ENCODE measurements at places on chromosomes 12 and 14.

DNA sequence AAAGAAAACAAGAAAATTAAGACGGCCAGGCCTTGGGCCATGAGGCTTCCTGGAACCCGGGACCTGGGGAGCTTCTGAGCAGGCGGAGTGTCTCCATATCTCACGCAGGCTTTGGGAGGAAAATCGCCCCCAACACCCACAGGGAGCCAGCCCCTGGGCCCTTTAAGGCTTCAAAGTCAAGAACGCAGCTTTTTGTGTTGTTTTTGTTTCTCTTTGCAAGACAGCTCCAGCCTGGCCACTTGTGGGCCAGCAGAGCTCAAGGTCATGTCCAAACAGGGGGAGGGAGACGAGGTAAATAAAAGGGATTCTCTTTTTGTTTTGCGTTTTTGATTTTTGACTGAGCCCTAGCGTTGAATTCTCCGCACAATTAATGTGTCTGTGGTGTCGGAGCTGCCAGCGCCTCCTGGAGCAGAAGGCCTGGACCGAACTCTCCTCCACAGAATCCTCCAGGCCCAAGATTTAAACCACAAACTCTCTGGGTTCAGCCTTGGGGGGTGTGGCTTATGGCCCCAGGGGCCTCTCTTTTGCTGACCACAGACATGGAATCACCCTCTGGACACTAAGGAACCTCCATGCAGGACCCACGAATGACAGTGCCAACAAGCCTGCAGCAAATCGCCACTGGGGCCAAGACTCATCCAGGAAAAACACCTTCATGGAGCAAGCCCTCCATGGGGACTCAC lies 8.2 kb downstream of the SCARB1 start:
- no peak for DNase-seq

GRCh38 chr12:56128670-56129205 lies 671 bp downstream of the ESYT1 start:
- DNase-seq: no peak

- DNase-seq: no peak
Observed at GRCh38 chr14:75185251-75186040, 9.0 kb upstream of the TMED10 start.

GRCh38 chr12:123344086-123344485 lies 20.6 kb downstream of the SBNO1 start:
- DNase-seq: no peak

DNA sequence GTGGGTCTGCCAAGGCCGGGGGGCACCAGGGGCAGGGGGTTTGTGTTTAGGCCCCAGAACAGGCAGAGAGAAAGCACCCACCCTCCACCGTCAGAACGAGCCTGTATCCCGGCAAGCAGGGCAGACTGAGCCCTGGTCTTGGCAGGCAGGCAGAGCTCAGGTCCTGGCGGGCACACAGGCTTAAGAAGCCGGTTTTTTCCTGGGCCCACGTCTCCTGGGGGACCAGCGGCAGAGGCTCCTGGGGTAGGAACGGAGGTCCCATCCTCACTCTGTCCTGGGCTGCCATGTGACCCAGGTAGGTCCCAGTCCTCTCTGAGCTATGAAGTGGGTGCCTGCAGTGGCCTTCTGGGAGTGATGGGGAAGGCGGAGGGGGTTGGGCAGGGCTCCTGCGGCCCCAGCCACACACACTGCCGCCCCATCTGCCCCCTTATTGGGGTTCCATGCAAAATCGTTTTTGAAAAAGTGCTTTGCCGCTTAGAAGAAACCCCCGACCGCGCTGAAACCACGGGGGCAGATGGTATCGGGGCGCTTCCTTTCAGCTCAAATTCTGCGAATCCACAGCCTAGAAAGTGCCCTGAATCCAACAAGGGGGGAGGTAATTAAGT lies 24.2 kb downstream of the SH2B3 start:
- DNase-seq: no peak

GRCh38 chr14:79586989-79587598 lies 624.2 kb downstream of the DIO2 start:
- DNase-seq: no peak

- no peak for DNase-seq
Observed at GRCh38 chr12:7493006-7493405, 10.6 kb downstream of the CD163 start.

DNA sequence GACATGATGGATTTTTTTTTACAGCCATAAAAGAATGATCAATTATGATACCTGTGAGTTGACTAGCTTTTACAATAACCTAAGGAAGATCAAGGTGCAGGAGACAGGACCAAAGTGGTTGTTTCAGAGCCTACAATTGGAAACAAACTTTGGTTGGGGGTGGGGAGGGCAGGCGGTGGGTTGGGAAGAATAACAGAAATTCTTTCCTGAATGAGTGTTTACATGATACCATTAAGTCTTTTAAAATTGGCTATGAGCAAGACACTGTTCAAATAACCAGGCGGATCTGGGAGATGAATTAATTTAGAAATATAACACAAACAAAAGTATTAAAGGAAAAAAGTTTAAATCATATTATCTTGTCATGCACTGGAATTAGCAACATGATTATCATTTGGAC lies 7.2 kb downstream of the NFYB start:
- DNase-seq: no peak

DNA sequence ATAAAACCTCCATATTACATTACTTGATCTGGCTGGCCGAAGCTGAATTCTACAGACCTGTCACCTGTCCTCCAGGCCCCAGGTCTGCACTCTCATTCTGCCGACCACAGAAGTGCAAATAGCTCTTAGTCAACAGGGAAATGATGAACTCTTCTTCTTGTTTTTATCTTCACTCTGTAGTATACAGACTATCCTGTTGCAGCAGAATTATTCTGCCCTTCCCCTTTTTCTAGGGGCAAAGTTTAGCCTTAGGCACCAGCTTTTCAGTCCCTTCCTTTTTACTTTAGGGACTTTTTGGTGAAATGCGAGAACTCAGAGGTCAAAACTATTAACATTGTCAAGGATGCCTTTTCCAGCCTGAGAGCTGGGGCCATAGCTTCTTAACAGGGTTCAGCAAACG lies 229.6 kb upstream of the EGLN3 start:
- DNase-seq: no peak

DNA sequence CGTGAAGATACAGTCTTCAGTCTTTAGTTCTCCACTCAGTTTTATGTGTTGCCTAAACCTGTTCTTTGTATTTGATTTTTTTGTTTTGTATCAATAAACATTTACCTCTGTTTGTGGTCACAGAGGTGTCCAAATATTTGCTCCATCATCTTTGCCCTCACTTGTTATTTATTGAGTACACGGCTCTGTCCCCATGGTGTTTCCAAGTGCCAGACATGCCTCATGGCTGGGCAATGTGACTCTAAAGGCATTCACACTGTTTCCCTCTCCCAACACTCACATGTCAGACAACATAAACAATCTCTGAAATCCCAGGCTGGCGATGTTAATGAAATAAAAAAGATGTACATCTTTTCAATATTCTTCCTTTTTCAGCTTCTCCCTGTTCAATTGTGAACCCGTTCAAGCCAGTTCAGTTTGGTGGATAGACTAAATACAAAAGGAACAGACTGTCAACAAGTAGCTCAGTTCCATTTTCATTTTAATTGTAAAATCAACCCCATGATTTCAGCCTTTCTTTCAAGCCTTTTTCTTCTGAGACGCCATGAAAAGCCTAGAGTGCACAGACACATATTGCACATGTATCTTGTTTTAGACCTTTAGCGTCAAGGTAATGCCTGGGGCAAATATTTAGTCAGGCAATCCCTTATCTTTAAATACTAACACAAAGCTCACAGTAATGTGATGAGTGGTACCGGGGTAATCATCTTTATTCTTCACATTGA lies 680.7 kb downstream of the GALC start:
- DNase-seq: no peak

- no peak for DNase-seq
Observed at GRCh38 chr14:70021548-70022220, 142.5 kb downstream of the SMOC1 start.

DNA sequence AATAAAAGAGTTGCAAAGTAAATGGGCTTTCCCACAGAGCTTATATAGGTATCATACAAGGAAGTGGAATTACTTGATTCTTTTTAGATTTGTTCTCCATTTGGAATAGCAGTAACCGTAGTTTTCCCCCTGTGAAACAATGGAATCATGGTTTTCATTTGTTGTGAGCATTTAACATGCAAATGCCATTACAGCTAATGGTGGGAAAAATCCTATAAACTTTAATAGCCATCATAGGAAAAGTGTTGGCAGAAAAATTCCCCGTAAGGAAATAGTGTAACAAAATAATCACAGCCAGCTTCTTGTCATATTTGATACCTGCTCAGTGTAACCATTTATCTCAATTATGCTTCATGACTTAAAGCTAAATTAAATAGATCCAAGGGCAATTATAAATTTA lies 95.3 kb downstream of the TPH2 start:
- DNase-seq: no peak

DNA sequence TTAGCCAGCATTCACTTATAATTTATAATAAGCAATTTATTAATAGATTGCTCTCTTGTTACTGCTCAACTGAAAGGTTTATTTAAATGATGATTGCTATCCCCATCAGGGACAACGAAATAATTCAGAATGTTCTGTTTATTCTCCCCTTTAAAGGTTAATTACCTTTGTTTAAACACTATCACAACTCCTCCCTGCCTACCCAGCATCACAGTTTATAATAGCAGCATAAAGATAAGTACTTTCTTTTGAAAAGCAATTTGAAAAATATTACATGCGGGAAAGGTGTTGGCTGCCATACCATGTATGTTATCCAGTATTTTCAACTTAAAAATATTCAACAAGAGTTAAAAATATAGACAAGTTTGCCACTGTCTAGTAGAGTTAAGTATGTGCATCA lies 30.6 kb downstream of the SCAF11 start:
- no peak for DNase-seq

- no peak for DNase-seq
Observed at GRCh38 chr14:72887514-72887913, 6.4 kb downstream of the DPF3 start.

DNA sequence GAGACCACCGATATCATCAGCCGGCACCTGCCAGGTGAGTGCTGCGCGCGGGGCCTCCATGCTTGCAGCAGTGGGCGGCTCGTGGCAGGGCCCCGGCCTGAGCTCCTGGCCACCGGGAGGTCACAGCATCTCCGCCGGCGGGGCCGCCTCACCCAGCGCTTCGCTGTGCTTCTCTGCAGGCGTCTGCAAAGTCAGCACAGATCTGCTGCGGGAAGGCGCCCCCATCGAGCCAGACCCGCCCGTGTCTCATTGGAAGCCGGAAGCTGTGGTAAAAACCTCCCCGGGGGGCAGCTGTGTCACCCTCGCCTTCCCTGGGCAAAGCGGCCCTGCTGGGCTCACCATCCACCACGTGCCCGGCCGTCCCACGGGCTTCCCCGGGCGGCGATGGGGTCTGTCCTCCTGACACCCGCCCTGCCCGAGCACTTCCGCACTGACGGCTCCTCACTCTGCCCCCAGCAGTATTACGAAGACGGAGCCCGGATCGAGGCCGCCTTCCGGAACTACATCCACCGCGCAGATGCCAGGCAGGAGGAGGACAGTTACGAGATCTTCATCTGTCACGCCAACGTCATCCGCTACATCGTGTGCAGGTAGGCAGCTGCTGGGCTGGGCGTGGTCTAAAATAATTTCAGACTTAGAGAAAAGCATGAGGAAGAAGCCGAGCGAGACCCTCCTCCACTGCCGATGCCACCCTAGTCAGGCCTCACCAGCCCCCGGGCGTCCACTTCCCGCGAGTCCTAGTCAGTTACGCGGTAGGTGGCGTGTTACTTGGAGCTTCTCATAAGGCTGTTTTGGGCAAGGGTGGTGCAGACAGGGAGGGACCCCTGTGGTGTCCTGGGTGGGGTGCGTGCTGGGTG lies 7.1 kb downstream of the PGAM5 start:
- no peak for DNase-seq

GRCh38 chr12:116244001-116244400 lies 33.5 kb downstream of the MED13L start:
- no peak for DNase-seq

DNA sequence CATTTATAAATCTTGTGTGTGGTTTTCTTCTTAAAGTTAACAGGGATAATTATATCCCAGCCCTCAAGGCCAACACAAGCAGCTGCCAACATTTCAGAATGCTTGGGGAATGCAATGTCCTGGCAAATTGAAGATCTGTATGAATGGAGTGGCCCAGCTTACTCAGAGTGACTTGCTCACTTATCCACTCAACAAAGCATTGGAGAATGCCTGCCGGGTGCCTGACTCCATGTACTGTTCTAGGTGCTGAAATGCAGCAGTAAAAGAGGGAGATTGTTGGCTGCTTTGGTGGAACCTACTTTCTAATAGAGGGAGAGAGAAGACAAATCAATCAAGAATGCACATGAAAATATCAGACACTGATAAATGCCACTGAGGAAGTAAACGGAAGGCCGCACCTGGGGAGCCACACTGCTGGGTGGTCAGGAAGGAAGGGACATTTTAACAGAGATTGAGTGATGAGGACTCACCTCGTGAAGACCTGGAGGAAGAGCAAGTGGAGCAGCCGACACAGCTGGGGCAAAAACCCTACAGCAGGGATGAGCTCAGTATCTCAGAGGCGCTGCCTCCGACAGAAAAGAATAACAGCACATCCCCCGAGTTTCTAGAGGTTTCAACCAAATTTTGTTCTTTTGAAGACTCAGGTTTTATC lies 61.2 kb upstream of the VASH1 start:
- DNase-seq: no peak

DNA sequence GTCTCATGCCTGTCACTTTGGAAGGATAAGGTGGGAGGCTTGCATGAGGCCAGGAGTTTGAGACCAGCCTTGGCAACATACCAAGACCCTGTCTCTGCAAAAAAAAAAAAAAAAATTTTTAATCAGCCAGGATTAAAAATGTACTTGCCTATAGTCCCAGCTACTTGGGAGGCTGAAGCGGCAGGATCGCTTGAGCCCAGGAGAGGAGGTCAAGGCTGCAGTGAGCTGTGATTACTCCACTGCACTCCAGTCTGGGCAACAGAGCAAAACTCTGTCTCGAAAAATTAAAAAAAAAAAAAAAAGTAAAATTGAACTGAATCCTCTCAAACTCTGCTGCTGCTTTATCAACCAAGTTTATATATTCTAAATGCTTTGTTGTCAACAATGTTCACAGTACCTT lies 128.1 kb upstream of the AEBP2 start:
- no peak for DNase-seq

DNA sequence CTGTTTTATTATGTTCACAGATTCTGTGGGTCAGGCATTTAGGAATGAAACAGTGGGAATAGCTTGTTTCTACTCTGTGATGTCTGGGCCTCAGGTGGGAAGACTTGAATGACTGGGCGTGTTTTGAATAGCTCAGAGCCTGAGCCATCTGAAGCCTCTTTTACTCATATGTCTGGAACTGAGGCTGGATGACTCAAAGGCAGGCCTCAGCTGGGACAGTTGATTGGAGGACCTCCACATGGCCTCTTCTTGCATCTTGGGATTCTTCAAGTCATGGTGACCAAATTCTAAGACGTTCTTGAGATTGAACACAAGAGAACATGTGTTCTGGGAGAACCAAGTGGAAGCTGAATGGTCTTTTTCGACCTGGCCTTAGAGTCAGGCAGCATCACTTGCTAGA lies 45.8 kb upstream of the TBX3 start:
- no peak for DNase-seq

DNA sequence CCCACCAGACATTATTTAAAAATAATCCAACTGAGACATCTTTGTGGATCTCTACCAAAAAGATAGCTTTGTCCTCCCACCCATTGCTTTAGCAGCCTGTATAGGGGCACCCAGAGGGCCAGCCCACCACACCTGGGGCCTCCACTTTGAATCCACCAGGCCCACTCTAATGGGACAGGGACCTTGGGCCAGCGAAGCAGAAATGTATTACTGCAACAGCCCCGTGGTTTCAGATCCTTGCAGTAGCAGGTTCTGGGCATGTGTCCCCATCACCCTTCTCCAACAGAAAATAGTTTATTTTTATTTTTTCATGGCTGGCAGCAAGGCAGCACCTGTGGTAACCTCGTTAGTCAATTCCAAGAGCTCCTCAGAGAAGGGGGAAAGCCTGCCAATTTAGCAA lies 218.4 kb downstream of the ZFP36L1 start:
- DNase-seq: no peak
